Osteocyte (in vitro differentiated cells): ENCODE measurements at places on chromosomes 16 and 17.

DNA sequence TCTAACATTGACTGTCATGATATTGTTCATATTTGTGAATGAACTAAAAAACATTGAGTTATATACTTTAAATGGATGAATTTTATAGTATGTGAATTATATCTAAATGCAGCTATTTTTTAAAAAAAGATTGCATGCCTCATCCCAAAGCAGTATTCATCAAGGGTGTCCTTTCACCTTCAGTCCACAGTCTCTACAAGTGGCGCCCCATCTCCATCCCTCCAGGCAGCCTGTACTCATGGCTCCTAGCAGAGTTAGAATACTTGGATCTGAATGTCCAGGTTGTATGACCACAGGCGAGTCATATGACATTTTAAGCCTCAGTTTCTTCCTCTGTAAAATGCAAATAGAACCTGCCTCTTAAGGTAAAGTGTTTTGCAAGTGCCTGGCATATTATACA is 69.8 kb downstream of the TMEM100 start:
- no peak for DNase-seq

- DNase-seq: peak; percentile 38
These were observed 63.0 kb upstream of the DNAH9 start for GRCh38 chr17:11535231-11535630.

DNA sequence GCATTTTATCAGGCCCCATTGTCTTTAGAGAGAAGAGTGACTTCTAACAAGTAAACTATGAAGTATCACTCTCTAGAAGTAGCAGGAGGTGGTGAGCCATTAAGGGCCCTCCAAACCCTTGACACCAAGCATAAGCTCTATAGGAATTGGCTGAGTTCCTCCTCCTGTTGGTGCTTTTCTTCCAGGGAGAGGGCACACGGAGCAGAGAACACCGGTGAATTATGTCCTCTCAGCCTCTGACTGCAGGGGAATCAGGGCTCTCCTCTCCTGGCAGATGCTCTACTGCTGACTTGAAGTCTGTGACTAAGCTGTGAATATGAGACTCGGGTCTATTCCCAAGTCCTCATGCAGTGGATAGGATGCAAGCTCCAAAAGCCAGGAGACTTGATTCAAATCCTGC is 32.3 kb downstream of the CHD9 start:
- DNase-seq: no peak

GRCh38 chr17:72143245-72143644 is 22.4 kb downstream of the SOX9 start:
- no peak for DNase-seq

- no peak for DNase-seq
These were observed 1.2 kb upstream of the BLTP2 start for GRCh38 chr17:28646039-28646754.

DNA sequence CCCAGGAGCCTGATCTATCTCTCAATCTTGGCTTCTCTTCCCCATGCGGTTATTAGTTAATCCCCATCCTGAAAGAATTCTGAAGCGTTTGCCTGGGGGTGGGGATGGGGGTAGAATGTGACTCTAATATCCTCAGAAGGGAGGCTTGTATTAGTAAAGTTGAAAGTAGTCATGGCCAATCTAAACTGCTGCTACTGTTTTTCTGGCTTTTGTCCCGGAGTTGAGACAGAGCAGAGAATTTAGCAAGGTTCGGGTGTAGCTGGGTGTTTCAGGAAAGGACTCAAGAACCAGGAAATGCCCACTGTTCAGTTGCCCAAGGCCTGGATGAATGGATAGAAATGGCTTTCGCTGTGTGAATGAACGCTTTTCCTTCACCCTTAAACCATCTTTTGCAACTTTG is 17.6 kb upstream of the ITGAM start:
- DNase-seq: no peak

DNA sequence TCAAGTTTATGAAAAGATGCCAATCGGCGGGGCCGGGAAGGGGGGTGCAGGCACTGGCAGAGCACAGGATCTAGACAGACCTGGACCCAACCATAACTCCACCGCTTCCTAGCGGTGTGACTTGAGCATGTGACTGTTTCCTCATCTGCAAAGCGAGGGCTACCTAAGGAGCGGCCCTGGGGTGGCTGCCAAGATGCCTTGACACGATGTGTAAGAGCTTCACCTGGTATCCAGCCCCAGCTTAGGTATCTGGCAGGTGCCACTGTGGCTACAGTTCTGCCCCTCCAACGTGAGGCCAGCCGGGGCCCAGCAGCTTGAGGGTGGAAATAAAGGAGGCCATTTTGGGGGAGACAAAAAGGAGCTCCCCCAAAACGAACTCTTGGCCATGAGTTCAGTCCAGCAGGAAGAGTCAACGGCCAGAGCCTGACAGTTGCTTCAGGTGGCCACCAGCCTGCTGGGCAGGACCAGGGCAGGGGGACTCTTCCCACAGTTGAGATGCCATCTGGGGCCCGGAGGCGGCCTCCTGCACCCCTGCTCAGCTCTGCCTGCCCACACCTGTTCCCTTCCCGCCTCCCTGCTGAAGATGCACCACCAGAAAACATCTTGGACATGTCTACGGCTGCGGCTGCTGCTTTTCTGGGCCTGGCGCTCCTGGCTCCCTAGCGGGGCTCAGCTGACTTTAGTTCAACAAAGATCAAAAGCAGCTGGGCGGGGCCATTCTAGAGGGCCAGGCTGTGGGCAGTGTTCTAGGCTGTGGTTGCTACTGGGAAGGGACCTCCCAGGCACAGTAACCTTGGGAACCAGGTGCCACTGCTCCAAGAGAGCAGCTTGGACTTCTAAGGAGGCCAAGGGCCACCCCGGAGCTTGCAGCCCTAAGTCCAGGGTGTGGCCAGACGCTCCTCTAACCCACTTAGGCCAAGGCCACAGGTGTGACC is 3.4 kb upstream of the MTSS2 start:
- DNase-seq: no peak

DNA sequence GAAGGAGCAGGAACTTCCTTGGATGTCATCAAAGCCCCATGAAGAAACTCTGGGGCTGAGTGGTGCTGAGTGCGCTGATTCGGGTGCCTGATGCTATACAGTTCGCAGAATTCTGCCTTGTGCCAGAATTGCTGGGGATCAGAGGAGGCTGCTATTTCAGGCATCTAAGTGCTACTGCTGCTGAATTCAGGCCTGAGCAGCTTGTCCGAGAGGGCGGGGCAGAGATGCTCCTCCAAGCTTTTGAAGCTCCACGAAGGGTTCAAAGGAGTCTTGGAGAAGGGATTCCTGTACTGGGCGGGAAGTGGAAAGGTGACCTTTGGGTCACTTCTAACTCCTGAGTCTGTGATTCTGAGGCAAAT is 227.8 kb downstream of the CCDC182 start:
- no peak for DNase-seq

DNA sequence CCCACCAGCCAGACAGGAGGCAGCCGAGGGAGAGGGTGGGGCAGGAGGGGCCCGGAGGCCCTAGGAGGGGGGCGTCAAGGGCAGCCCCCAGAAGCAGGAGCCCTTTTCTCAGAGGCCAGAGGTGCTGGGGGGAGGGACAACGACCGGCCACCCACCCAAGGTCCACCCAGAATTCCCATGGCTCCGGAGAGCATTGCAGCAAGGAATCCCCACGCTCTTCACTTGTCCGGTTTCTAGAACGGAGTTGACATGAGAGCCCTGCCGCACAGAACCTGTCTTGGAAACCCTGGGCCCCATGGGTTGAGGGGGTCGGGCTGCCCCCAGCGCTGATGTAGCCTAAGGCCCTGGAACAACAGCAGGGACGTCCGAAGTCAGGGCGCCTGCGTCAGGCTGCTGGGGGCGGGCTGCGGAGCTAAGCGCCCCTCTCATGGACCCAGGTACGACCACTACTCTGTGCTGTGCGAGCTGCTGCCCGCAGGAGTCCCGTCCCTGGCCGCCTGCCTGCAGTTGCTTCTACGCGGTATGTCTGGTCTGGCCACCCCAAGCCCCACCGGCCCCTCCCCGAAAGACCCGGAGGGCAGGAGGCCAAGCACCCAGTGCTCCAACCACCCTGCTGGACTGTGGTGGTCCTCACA is 11.2 kb downstream of the CYBC1 start:
- DNase-seq: no peak

DNA sequence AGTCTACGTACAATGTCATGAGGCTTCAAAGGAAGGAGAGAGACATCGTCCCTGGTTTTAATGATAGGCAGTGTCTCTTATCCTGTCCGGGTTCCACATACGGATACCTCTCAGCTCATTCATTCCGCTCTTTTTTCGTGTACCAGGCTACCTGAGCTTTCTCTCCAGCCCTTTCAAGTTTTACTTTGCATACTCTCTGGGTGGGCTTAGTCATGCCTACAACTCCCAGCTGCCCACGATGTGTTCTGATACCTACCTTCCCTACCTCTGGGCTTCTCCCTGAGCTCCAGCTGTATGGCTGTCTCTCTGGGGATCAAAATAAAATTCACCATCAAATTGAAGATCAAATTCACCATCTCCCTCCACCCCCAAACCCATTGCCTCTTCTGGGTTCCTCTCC is 354.0 kb upstream of the EEF2KMT start:
- no peak for DNase-seq

DNA sequence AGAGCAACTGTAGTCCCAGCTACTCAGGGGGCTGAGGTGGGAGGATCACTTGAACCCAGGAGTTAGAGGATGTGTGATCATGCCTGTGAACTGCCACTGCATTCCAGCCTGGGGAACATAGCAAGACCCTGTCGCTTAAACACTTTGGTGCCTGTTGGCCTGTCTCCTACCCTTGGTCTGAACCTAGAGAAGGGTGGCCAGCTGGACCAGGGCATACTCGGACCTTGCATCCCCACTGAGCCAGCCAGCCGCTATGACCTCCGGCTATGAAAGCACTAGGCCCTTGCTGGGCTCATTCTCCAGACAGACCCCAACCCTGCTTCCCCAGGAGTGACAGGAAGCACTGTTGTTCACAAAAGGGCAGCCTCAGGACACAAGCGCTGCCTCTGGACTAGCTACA is 4.6 kb downstream of the IFT20 start:
- peak; percentile 59 for DNase-seq

- no peak for DNase-seq
These were observed 272.7 kb upstream of the PMFBP1 start for GRCh38 chr16:72444696-72445095.
